Lung (tissue), 17 donors: ENCODE measurements at places on chromosomes 7 and 10.

DNA sequence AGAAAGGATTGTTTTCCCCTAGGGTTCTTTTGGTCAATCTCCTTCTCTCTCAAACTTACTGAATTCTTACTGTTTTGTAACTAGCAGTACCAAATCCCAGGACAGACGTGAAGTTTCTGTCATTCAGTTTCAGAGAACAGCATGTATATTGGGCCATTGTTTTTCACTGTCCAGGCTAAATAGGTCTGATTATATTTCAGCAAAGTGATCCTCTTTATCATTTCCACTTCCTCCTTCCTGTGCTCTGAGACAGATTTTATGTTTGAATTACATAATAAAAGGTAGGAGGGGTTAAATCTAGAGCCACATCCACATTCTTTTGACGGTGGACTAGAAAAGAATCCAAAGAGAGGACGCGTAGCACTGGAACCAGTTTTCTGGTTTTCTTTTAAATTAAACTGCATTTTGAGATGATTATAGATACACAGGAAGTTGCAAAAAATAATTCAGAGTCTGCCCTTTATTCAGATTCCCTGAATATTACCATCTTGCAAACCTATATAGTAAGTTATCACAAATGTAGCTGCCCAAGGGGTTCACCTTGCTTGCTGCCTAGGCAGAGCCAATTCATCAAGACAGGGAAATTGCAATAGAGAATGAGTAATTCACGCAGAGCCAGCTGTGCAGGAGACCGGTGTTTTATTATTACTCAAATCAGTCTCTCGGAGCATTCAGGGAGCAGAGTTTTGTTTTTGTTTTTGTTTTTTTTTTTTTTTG is 40.1 kb downstream of the AKR1E2 start:
- no peak for DNase-seq

DNA sequence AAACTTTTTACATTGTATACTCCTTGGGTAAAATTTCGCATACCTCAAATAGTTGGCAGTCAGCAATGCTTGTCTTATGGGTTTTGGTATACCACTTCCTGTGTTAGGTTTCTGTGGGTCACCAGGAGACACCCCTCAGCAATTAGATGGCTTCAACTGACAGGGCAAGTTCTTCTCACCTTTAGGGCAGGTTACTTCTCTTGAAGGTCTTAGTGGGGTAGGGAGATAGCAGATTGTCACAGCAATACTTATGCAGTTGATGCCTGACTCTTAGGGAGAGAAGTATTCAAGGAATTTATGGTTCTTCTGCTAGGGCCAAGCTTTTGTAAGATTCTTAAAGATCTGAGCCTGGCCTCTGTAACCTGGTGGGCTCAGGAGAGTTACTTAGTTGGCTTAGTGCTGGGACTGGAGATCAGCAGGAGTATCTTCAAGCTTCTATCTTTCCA is 42.9 kb downstream of the MKLN1 start:
- DNase-seq, result no peak

- DNase-seq, result no peak
Observed at GRCh38 chr10:122098924-122099323, 110.0 kb downstream of the TACC2 start.

GRCh38 chr7:15012135-15012534 is 109.6 kb upstream of the DGKB start:
- no peak for DNase-seq

- DNase-seq, result no peak
Observed at GRCh38 chr7:22934473-22935065, 79.4 kb downstream of the HYCC1 start.

GRCh38 chr10:132946806-132947546 is 4.6 kb upstream of the CFAP46 start:
- DNase-seq, result no peak

DNA sequence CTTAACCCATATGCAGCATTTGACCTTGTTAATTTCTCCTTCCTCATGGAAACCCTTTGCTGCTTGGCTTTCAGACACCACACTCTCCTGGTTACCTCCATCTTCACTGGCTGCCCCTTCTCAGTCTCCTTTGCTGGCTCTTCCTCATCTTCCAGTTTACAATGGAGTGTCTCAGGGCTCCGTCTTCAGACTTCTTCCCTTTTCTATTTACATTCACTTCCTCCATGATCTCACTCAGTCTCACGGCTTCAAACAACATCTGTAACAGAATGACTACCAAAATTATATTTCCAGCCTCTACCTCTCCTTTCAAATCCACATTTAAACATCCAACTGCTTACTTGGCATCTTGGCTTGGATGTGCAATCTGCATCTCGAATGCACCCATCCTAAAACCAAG is 140.4 kb downstream of the DKK1 start:
- no peak for DNase-seq

DNA sequence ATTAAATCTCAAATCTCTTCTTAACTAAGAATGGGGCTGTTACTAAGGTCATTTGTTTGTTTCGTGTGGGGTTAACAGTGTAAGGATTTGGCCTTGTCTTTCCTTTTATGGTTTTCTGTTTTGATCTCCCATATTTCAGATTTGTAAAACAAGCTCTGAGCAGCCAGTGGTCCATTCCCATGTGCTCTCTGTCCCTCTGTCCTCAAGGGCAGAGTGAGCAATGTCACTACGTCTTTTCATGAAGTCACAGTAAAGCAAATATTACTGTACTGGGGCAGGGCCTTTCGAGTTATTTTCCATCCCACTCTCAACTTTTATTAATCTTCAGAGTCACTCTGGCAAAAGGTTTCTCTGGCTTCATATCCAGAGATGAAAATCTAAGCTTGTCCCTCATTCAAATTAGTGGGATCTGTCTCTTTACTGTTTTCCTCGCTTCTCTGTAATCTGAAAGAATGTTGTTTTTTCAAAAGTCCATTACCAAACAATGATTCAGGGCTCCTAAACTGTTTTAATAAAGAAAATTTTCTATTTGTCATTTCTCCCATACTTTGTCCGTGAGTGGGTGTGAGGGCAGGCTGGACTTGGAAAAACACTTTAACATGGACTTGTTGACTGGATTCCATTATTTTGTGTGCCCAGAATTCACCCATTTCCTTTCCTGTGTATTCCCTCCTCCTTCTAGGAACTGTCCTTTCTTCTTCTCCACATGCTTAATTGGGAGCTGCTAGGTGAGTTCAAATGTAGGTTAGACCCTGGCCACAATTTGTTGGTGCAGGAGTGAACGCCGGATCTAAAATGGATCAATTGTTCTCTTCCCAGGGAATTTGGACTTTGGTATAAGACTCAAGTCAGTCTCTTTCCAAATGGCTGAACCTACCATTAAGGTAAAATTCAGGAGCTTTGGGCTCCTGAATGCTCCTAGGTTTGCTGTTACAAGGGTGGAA is 42.1 kb upstream of the NAMPT start:
- DNase-seq, result no peak

- peak; percentile 35 for DNase-seq
Observed at GRCh38 chr7:151853896-151854719, 22.8 kb downstream of the PRKAG2 start.

GRCh38 chr7:95246831-95247370 is 77.4 kb downstream of the PON1 start:
- DNase-seq, result peak; percentile 83

GRCh38 chr10:43261578-43262396 is 5.1 kb downstream of the RASGEF1A start:
- no peak for DNase-seq

DNA sequence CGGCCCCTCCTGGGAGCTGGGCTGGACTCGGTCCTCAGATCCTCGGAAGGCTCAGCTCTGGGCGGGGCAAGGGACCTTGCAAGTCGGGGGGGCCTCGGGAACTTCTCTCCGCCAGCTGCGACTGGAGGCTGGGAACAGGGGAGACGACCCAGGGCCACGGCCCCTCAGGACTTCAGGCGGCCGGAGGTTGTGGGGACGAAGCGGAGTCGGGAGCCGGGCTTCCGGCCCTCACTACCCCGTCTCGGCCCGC is 2.6 kb downstream of the ADIRF start:
- DNase-seq, result no peak

GRCh38 chr7:55426676-55427075 is 61.5 kb downstream of the LANCL2 start:
- DNase-seq, result peak; percentile 12

DNA sequence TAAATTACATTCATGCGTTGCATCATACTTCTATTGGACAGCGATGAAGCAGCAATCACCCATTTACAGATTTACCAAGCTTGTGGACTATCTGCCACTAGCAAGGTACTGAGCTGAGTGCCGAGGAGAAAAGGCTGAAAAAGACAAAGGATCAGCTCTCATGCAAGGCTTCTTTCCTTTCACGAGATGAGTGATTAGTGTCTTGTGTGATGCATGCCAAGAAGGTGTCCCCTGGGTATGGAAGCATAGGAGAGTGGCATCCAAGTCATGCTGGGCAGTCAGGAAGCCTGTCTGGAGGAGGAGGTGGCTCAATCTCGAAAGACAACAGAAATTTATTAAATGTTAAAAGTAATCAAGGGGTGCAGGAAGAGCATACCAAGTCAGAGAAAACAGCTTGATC is 40.9 kb downstream of the ACSM6 start:
- no peak for DNase-seq

DNA sequence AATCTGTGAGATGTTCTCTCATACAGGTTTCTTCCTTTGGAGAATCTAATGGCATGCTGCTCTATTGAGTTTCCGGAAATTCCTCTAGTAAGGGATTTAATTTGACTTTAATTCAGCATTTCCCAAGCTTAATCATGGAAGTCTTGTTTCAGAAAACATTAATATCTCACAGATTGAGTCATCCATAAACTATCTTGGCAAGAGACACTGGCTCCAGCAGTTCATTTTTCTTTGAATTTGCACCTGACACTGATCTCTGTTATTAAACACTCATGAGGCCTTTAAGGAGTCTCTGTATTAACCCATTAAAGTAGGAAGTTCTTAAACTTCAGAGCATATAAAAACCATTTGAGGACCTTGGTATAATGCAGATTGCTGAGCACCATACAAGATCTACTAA is 3.6 kb upstream of the ITGB8 start:
- DNase-seq, result no peak

DNA sequence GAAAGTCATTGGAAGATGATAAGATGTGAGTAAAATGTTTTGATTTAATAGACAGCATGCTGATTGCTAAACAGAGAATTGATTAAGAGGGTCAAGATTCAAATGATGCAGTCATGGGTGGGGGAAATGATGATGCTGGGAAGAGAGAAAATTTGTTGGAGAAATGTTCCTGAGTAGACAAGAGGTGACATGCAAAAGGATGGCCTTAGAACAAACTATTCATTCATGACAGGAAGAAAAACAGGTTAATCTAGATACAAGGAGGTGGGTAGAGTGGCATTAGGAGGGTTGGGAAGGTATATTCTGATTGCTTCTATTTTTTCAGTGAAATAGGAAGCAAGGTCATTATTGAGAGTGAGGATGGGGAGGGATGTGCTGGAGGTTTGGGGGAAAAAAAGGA is 146.7 kb downstream of the SEM1 start:
- DNase-seq, result no peak

DNA sequence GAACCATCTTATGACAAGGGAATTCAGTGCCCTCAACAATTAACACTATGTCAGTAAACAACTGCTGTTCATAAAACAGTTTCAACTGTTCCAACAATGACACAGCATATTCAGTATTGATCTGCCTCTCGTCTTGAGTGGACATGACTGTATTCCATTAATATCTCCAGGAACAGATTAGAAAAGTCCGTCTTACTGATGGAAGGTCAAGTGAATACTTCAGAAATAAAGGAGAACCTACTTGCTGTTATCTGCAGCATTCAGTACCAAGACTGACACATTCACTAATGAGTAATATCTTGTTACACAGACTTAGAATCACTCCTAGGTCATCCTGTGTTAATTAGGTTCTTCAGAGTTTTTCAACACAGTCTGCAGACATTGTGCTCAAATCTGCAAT is 12.1 kb downstream of the KBTBD2 start:
- DNase-seq, result no peak

GRCh38 chr7:156547884-156548561 is 92.6 kb upstream of the RNF32 start:
- DNase-seq, result no peak

GRCh38 chr10:99593312-99593711 is 26.9 kb downstream of the SLC25A28 start:
- no peak for DNase-seq

DNA sequence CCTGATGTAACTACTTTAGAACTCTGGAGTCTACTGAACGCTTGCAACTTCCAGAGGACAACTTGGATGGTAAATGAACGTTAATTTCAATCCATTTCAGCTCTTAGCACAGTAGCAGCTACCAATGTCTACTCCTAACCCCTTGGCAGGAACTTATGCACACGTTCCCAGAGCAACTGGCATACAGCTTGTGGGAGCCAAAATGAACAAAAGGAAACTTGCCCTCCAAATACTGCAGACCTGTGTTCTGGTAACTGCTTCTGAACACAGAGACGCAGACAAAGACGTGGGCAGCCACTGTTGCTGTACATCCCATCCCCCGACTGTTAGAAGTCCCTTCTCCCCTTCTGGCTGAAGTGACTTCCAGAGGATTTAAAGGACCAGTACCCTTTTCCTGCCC is 61.3 kb downstream of the XPNPEP1 start:
- no peak for DNase-seq

DNA sequence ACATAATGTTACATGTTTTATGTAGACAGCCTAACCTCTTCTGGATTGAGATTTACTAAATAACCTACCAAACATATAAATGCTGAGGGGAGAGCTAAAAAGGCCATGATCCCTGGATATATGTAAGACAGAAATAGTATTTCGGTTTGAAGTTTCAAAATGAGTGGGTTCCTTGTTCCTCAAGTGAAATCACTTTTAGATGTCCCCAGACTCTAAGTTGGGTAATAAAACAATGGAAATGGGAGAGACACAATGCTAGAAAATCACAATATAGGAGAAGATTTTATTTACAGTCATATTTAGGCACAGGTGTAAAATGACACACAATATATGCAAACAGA is 56.5 kb downstream of the SHTN1 start:
- DNase-seq, result no peak

DNA sequence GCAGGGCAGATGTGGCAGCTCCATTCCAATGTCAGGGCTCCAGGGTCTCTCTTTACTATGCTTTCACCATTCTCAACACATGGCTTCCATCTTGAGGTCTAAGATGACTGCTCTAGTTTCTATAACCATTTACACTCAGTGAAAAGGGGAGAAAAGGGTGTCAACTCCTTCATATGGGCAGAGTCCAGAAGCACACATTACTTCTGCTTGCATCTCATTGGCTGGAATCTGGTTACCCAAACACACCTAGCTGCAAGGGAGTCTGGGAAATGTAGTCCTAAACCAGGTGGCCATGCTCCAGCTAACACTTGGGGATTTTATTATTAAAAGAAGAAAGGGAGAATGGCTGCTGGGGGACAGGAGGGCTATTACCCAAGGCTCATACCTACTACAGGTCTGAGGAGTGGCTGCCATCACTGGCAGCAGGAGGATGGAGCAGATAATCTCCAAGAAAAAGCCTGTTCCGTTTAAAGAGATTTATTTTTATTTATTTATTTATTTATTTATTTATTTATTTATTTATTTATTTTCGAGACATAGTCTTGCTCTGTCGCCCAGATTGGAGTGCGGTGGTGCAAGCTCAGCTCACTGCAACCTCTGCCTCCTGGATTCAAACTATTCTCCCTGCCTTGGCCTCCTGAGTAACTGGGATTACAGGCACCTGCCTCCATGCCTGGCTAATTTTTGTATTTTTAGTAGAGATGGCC is 29.1 kb upstream of the LBX1 start:
- no peak for DNase-seq

GRCh38 chr10:43091846-43092245 is 15.0 kb downstream of the RET start:
- DNase-seq, result no peak
